ENCODE measurements at places on chromosomes 6 and 20.

DNA sequence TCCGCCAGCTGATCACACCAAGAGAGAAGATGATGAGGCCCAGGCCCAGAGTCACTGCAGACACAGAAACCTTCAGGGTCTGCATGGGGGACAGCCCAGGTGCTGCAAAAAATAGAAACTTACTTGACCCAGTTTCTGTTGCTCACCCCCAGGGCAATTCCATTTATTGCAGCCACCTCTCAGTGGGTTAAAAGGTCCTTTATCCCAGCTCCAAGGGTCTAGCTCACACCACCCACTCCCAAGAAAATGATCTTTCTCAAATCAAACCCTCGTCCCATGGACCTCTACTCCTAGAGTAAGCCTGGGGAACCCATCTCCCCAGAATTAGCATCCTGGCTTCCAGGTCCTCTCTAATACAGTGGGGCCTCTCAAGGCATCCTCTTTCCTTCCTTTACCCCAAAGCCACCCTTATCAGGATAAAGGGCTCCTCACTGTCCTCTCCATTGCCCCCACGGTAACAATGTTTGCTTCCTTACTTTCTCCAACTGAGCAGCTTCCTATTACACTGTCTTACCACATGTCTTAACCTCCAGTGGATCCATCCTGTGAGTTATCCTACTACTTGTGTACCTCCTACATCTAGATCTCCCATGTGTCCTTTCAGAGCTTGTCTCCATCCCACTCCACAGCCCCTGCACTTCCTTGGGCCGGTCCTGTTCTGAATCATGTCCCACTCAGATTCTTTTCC is 5.1 kb downstream of the HLA-DMB start:
- DNase-seq: no peak

DNA sequence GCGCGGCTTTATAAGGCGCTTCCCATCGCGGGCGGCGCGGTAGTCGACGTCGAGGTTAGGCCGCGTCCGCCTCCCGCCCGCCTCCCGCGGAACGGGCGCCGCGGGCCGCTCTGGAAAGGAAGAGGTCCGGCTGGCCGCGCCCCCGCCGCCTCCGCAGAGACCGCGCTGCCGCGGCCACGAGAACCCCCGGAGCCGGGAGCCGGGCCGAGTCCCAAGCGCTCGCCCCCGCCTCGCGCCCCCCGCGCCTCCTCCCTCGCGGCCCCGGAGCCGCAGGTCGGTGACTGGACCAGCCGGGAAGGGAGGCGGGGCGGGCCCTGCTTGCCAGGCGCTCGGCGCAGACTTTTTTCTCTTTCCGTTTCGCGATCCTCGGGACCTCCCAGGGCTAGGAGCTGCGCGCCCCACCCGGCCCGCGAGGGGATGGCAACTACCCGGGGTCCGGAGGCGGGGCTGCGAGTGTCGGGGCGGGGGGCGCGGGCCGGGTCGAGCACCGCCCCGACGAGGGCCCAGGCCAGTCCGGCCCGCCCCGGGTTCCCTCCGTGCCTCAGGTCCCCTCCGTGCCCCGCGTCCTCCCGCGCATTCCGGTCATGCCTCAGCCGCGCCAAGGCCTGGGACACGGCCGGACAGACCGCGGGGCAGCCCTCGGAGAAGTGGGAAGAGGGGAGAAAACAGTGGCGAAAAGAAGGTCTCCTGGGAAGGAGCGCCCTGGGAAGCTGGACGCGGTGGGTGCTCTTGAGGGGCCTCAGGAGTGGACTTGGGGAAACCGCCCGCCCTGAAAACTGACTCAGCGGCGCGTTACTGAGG is 417 bp upstream of the PXDC1 start:
- peak; percentile 98 for DNase-seq

- no peak for DNase-seq
Observed at GRCh38 chr20:7935027-7935551, 5.2 kb downstream of the HAO1 start.

DNA sequence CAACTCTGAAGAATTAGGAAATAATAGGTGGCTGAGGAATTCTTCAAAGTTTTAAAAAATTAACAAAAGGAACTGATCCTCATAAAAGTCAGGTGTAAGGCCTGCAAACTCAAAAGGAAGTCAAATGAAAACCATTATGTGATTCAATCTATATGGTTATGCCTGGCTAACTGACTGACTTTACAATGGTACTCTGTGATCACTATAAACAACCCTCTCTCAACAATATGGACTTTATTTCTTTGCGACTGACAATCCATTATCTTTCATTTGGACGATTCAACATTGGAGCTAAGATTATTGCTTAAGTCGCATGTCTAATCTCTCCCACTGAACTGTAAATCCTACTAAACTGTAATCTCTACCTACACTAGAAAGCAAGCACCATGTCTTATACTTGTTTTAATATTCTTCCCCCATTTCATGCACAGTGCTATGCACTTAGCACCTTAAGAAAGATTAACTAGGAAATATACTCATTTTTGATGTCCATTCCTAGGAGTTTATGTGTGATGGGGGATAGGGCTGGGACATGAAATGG is 1.4 kb downstream of the STK38 start:
- peak; percentile 2 for DNase-seq

- no peak for DNase-seq
Observed at GRCh38 chr6:133992992-133993680, 40.1 kb downstream of the TBPL1 start.

GRCh38 chr20:58199469-58199868 is 29.0 kb downstream of the ANKRD60 start:
- DNase-seq: no peak

GRCh38 chr20:1700990-1701389 is 43.4 kb upstream of the SIRPG start:
- DNase-seq: no peak

GRCh38 chr6:150658421-150658820 is 58.7 kb downstream of the PLEKHG1 start:
- no peak for DNase-seq

DNA sequence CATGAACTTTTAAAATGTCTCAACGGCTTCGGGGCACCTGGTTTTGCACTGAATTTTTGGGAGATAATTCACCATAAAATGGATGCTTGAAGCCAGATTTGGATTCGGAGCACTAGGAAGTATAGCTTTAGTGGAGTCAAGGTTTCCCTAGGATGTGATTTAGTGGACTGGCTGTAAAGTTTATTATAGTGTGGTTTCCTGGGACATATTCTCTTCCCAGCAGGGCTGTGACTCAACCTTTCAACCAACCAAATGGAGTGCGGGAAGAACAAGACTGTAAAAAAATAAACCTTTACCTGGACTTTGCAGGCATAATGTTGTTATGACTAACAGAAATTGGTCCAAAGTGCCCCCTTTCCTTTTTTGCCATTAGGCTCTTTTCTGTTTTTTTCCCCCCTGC is 327.4 kb upstream of the MAN1A1 start:
- DNase-seq: no peak

DNA sequence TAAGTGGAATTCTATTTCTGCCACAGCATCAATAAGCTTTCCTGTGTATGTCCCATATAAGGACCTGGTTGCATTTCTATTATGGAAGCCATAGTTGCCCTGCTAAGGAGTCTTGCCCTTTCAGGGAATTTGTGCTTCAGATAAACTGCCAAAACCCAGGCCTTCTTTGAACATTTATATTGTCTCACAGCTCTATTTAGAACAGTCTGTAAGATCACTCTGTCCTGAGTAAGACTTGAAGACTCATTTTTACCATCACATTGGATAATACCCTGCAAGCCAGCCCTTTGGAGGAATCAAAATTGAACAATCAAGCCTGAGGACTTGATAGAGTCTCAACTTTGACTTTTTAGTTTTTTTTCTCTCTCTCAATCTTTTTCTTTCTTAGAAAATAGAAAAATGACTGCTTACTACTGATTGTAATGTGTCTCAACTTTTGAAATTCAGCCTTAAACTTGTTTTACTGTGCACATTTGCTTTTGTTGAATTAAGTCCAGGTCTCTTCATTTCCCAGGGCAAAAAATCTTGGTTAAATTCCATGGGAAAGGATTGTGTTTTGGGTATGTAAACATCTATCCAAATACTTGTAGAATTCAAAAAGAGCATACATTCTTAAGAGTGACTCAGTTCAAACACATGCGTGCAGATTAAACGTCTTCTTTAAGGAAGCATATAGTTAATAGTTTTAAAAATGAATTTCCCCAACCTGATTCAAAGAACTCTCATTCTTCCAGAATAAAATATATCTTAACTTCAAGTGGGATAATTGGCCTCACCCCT is 91.2 kb downstream of the PLCB1 start:
- peak; percentile 58 for DNase-seq

GRCh38 chr6:52180787-52181558 is 5.2 kb upstream of the IL17A start:
- no peak for DNase-seq

DNA sequence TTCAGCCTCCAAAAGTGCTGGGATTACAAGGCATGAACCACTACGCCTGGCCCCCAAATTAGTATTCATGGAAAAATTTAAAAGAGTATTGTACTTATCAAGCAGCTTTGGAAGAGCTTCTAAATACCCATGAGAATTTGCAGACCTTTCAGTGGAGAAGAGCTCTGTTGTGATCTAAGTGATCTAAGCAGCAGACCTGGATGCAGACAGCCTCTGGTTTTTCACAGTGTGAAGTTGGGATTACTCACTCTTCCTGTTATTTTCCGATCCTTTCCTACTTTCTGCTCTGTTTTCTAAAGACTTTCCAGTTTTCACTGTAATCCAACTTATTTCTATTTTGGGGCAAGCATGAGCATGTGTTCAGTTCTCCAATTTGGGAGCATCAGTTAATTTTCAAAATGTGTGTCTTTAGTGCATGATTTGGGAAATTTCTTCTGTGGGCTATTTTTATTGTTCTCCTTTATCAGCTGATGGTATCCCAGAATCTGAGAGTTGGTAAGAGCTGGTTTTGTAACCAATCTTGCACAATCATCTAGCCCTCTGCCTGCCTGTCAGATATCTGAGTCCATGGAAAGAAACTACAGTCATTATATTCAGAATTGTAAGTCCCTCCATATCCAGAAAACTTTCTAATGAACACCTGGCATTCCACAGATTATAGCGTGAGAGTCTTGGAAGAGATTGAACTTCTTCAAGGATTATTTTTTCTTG is 207.7 kb upstream of the DTNBP1 start:
- peak; percentile 77 for DNase-seq

DNA sequence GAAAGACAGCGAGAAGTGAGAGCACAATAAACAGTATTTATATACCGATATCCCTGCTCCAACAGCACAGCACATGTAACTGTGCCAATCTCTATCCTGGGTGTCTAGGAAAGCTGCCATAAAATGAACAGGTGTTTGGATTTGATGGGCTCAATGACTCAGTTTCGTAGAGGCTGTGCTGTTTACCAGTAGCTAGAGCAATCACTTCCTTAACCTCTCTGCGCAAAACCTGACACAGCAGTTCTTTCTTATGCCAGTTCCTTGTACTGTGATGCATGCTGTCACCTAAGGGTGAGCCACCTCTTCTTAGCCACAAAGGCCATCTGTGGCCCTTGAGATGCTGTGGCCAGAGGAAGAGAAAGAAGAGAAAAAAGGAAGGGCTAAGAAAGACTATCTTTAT is 59.3 kb downstream of the SHPRH start:
- peak; percentile 2 for DNase-seq

GRCh38 chr6:108921547-108922361 is 73.5 kb downstream of the ARMC2 start:
- no peak for DNase-seq

- no peak for DNase-seq
Observed at GRCh38 chr6:36967301-36967700, 12.8 kb downstream of the PI16 start.

GRCh38 chr6:70389261-70389660 is 24.0 kb upstream of the FAM135A start:
- DNase-seq: no peak

DNA sequence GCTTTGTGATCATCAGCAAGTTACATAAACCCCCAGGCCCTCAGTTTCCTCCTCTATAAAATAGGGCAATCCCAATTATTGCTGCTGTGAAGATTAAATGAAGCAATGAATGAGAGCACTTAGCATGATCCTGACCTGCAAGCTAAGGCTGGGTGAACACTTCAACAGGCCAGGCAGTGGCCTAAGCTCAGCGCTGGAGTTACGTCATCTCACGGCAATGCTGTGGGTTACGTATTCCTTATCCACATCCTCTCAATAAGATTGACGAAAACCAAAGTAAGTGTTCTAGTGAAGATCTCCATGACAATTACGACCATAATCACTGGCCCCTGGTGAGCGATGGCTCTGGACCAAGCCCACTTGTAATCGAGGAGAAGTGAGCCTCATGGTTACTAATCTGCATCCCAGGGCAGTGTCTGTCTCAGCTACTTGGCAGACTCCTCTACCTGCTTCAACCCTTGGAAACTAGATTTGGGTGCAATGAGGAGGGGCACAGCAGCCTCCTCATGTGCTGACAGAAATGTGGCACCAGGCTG is 274.1 kb upstream of the ARID1B start:
- no peak for DNase-seq

- no peak for DNase-seq
Observed at GRCh38 chr6:74182992-74183391, 487.0 kb downstream of the CD109 start.

GRCh38 chr6:13488015-13488895 is 855 bp upstream of the GFOD1 start:
- DNase-seq: peak; percentile 54

GRCh38 chr6:6738922-6739716 is 150.6 kb downstream of the LY86 start:
- no peak for DNase-seq

- DNase-seq: no peak
Observed at GRCh38 chr20:688809-689212, 13.2 kb upstream of the SCRT2 start.

- peak; percentile 97 for DNase-seq
Observed at GRCh38 chr20:33914919-33915318, 78.8 kb upstream of the RALY start.

- DNase-seq: no peak
Observed at GRCh38 chr6:15264902-15265761, 19.3 kb downstream of the JARID2 start.

DNA sequence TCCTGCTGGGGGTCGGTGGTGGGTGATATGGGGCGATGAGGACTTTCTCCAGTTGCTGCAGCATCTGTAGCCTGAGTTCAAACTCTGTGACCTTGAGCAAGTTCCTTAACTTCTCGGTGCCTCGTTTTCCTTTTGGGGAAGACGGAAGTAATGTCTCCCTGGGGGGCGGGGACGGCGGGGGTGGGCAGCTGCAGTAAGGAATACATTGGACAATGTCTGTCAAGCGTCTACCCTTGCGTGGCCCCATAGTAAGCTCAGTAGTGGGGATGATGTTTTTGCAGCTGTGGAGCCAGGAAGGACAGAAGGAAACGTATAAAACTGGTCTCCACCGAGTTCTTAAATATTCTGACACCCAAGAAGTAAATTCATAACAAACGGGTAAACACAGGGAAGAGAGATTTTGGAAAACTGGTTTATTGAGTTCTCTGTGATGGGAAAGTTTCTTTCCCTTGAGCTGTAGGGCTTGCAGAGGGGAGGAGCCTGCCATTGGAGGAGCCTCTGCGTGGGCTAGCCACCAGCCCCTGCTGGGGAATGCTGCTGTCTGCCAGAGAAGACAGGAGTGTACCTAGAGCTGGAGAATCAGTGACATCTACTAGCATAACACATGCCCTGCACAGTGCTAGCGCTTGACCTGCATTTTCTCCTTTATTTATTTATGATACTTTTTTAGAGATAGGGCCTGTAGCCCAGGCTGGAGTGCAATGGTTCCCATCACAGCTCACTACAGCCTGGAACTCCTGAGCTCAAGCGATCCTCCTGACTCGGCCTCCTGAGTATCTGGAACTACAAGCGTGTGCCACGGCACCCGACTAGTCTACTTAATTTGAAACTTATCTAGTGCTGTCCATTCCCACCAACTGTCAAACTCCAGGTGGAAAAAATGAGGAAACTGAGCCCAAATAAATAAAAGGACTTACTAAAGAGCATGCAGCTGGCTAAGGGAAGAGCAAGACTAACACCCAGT is 1.2 kb upstream of the ACSS1 start:
- peak; percentile 20 for DNase-seq
